ENCODE measurements at places on chromosomes 5 and 9.

DNA sequence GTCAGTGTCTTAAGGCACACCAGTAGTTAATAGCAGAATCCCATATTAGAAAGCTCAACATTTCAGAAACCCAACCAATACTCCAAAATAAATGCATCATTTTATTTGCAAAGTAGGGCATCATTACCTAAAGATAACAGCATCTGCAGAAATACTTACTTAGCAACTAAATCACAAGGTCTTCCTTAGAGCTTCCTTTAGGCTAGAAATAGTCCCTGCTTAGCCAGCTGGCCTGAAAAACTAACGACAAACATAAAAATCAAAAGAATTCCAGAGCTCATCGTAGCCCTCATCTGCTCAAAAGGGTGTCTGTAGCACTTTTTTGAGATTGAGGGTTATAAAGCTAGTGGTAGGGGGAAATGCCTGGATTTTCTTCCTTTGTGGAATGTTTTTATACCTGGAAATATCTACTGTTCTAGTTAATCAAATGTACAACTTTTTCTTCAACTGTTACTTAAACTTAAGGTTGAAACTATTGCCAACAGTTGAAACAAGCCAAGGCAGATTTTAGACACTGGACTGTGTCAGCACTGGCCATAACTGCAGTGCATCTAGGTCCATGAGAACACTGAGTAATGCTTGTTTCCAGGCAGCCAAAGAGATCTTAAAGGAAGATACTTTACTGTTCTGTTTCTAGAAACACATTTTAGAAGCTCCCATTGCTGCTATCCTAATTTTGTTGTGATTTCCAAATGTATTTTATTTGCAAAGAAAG is 129.4 kb upstream of the RASA1 start:
- DNase-seq, result no peak

DNA sequence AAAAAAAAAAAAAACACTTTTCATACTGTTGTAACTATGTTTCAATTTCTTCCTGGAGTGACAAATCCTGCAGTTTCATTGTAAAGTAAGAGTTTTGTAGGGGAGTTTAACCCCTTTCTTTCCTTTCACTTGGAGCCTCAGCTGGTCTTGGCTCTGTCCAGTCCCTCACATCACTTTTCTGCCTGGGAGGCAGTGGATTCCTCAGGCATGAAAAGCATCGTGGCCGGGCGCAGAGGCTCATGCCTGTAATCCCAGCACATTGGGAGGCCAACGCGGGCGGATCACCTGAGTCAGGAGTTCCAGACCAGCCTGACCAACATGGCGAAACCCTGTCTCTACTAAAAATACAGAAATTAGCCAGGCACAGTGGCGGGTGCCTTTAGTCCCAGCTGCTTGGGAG is 45.6 kb upstream of the MYO10 start:
- no peak for DNase-seq

DNA sequence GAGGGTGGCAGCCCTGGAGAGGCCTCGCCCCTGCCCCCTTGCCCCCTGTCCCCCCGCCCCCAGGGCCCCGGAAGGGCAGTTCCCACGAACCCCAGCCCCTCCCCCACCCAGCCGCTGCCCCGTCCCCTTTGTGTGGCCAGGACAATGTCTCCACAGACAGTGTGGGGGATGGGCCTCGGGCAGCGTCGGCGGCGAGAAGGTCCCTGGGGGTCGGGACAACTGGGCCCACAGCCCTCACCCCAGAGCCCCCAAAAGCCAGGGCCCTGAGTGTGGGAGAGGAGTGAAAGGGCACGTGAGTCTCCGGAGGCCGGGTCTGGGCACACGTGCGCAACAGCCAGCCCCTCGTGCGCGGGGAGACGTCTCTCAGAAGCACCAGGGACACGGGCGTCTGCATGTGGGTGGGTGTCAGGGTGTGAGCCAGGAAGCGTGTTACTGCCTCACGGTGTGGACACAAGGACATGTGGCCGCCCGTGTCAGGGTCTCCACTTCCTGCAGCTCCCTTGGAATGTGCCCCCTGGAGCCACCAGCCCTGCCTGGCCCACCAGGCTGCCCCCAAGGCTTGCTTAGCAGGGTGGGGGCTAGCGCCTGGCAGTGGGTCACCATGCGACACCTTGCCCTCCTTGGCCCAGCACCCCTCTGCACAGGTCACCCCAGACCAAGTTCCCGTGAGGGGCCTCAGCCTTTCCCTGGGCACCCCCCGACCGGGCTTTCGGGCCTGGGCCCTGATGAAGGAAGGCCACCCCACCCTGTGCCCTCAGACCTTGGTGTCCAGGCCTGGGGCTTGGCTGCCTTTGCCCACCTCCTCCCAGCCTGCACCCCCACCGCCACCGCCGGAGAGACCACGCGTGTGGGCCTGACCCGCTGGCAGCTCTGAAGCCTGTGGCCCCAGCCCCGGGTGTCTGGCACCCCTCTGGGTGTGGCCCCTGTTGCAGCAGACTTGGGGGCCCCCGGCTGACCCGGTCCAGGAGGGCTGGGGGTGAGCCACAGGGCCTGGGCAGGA is 12.8 kb upstream of the NRARP start:
- no peak for DNase-seq

DNA sequence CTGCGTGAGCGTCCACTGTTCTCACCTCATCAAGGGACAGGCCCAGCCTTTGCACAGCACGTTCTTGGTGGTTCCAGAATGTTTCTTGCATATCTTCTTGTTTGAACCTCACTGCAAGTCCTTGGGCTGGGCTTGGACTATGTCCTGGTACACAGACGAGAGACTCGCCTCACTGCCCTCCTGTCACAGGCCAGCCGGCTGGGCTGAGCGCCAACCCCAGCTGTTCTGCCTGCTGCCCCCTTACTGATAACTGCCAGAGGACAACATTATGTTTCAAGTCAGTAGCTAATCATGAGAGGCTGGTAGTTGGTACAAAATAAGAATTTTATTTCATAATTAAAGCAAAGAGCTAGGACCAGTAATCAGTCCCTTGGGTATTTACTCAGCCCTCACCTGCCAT is 52.8 kb upstream of the LRRTM2 start:
- DNase-seq, result peak; percentile 18

DNA sequence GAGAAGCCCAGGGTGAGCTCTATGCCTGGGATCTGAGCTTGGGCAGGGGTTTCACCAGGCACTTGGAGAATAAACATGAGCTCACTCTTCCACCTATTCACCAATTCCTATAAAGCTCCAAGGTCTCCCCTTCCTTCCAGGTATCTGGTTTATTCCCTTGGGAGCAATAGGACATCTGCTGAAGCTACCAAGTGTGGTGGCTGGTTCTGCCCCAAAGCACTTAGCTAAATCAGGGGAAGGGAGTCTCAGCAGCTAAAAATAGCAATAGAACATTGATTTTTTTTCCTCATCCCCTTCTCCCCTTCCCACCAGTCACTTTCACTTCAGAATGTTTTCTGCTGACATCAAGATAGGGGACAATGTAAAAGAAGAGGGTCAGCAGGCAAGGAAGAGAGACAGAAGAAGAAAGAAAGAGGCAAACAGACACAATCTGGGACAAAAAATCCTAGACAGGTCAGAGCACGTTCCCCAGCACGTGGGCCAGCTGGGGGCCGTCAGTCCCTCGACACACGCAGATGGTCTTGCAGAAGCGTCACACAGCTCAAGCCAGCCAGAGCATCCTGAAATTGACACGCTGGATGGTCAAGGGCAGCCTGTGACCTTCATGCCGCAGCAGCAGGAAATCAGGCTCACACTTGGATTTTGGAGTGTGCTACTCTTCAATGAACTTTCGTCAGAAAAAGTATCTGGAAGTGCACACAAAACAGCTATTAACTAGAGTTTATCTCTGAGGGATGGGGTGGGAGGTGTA is 176.0 kb downstream of the ZNF608 start:
- peak; percentile 45 for DNase-seq

DNA sequence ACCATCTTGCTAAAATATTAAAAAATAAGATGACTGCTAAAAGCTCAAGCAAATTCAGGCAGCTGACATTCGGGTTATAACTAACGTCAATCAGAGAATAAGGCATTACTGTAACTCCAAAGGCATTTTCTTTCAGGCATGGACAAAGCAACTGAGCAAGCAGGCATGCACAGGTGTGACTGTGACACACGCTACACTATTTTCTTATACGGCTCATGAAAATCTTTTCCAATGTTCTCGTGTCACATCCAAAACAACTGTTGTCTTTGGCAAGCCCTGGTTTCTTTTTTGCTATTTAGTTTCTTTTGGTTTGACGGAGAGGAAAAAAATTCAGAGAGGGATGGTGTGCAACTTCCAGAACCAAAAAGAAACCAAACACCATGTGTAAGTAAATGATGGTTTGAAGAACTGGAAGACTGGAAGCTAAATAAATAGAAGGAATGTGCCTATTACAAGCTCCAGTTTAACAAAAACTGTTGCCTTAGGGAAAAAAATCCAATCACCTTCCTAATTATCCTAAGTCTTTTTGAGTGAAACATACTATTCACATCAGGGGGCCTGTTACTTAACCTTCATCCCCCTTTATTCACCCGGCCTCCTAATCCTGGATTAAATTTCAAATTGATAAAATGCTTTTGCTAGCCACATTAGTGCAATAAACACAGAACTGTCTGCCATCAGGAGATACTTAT is 277.6 kb downstream of the PSAT1 start:
- DNase-seq, result peak; percentile 76

DNA sequence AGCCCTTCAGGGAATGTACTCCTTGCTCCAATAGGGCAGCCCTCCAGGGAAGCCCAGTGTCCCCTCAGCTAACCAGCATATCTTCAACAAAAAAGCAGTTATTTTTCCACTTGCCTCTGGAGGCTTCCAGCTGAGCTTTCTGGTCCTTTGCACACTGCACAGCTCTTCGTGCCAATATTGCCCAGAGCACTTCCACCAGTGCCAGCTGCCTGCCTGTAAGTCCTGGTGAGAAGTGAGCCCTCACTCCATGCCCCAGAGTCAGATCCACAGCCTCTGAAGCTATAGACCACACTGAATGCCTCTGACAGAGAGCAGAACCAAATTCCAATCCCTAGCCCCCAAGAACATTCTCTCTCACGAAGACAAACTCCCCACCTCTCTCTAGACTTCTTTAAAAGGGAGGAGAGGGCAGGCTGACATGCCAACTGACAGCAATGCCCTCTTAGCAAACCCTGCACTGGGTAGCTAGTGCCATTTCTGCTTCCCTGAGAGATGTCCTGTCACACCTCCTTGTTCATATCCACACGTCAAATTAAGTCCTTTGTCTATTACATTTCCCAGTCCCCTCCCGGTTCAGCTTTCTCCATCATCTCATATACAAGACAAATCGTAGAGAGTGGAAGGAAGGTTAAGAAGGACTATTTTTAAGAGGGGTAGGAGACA is 12.7 kb upstream of the HEXB start:
- no peak for DNase-seq

- DNase-seq, result peak; percentile 7
Measured at GRCh38 chr9:79408200-79408599, 163.6 kb upstream of the TLE4 start.

DNA sequence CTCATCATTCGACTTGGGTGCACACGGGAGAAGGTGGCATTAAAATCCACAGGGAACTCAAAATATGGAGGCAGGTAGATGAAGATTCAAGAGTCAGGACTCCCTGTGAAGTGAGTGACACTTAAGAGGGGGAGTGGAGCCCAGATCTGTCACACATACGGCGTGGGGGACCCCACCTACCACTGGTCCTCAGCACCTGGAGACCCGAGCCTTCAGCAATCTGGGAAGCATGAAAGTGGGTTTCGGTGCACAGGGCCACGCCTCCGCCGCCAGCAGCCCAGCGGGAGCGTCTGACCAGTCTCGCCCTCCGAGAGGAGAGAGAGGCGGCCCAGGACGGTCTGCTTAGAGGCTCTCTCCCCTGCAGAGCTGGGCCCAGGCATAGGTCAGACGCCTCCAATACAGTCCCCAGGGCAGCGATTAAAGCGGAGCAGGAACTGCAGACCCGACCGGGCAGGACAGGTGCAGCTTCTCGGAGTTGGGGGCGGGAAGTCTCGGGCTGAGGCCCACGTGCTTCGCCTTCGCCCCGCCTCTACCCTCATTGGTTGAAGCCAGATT is 639 bp upstream of the SLC2A8 start:
- no peak for DNase-seq

DNA sequence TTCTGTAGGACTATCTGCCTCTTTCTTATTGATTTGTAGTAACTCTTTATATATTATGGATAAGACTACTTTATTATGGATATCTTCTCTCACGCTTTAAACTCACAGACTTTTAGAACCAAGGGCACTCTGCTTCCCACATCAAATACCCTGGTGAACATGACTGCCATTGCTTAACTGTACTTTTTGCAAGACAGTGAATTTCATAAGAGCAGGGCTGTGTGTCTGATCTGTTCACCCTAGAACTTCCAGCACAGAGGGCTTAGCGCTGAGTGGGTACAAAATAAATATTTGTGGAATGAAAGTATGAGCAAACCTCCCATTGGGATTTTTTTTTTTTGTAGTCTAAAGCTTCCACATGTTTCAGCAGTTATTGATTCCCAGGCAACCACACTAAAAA is 84.8 kb downstream of the CFAP77 start:
- DNase-seq, result no peak

DNA sequence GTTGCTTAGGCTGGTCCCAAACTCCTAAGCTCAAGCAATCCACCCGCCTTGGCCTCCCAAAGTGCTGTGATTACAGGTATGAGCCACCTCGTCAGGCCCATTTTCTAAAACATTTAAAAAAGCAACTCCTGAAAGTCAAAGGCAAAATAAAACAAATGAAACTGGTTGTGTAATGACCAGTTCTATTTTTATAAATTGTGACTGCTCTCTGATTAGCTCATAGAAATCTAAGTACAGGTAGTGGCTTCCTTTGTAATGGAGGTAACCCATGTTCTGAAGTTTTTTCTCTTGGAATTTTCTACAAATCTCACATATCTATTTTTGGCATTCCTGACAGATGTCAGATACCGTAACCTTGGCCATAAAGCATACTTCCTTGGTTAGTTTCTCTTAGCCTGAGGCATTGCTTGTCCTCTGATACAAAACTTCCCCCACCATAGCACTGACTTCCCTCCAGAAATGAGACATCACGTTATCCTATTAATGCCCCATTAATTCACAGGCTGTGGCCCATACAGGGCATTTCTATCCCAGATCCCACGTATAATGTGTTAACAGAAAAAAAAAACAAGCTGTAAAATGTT is 14.1 kb upstream of the AK3 start:
- DNase-seq, result no peak

- DNase-seq, result peak; percentile 21
Measured at GRCh38 chr9:89372230-89372816, 54.0 kb downstream of the SECISBP2 start.

GRCh38 chr9:34647651-34648050 is 1.2 kb downstream of the GALT start:
- DNase-seq, result no peak

DNA sequence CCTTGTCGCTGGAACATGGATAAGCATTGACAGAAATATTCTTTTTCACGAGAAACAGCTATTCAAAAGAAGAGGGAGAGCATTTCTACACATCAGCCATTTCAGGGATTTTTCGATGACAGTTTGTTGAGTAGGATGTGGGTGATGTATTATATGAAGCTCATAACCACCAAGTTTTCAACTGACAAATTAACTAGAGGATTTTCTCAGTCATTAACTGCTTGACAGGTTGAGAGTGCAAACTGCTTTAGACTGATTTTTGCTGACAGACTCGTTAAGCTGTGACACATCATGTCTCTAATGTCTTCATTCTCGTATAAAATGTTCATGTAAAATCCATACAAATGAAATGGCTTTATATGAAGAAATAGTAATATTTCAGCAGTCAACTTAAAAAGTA is 354.2 kb upstream of the KCNN2 start:
- no peak for DNase-seq

Measured in NCI-H82 (cell line).